Astrocyte of the spinal cord (primary cell): ENCODE measurements at places on chromosomes 6 and 20.

DNA sequence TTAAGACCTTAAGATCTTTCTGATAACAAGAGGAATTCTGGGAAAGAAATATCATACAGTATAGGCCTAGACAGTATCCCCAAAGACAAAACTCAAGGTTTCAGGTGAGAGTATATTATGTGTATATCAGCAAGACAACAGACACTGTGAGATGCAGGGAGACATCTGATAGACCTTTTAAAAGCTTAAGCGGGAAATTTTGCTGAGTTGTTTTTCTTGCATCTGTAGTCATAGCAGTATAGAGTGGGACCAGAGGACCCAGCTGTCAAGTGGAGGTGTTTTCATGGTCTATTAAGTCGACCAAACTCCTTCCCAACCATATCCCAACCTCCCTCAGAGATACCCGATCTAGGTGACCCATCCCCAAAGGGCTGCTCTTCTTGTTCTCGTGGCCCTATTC lies 98.1 kb upstream of the THEMIS start:
- DNase-seq = no peak

GRCh38 chr6:19547507-19547906 lies 289.7 kb upstream of the ID4 start:
- DNase-seq = no peak

DNA sequence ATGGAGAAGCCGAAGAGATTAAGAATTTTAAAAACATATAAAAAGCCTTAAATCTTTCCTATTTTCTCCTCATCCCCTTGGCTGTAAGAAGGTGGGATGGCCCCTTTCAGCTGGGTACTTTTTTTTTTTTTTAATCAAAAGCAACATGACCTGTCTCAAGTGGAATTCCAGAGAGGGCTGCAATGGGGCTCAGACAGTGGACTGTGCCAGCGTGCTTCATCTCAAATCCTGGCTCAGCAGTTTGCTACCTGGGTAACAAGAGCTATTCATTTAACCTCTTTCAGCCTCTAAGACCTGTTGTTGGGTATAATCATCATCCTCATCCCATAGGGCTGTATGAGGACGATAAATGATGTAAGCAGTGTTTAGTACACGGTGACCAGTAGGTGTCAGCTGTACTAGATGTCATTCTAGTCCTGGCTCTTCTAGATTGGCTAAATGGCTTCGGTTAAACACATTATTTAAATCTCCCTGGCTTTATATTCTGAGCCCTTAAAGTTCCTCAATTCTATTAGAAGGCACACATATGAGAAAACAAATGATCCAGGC lies 6.9 kb upstream of the PPP1R3G start:
- no peak for DNase-seq

- peak; percentile 60 for DNase-seq
Observed at GRCh38 chr6:56899311-56899710, 55.6 kb upstream of the BEND6 start.

GRCh38 chr6:28207510-28208110 lies 17.5 kb upstream of the ZSCAN9 start:
- DNase-seq = peak; percentile 28
